GM03348 (cell line): ENCODE measurements at places on chromosomes 11 and 22.

DNA sequence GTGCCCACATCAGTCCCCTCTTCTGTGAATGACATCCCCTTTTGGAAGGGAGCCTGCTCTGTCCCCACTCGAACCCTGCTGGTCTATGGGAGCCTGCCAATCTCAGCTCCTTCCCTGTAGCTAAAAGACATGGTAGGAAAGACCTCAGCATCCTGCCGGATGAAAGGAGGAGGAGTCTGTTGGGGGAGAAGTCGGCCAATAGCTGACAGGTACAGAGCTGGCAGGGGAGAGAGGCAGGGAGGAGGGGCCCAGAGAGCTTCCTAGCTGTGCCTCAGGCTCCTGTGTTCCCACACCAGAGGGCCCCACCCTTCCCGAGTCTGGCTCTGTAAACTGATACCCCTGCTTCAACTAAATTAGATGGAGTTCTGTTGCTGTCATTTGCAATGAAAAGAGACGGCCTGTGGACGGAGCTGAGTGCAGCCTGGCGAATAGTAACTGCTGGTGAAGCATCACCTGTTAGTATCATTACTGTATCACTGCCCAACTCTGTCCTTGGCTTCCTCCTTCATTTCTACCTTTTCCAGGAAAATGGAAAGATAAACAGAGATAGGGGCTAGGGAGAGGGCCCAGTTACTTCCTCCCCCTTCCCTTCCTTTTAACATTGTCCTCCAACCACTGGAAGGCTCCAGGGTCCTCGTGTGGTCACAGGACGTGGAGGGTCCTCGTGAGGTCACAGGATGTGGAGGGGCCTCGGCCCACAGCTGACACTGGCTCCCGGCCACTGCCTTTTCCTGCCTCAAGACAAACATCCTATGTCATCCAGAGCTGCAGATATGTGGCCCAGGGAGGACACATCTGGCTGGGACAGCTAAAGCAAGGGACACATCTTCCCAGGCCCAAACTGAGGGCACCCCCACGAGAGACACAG lies 15.1 kb downstream of the FXYD6 start:
- DNase-seq: no peak

GRCh38 chr22:32048069-32048468 lies 5.0 kb downstream of the SLC5A1 start:
- no peak for DNase-seq

DNA sequence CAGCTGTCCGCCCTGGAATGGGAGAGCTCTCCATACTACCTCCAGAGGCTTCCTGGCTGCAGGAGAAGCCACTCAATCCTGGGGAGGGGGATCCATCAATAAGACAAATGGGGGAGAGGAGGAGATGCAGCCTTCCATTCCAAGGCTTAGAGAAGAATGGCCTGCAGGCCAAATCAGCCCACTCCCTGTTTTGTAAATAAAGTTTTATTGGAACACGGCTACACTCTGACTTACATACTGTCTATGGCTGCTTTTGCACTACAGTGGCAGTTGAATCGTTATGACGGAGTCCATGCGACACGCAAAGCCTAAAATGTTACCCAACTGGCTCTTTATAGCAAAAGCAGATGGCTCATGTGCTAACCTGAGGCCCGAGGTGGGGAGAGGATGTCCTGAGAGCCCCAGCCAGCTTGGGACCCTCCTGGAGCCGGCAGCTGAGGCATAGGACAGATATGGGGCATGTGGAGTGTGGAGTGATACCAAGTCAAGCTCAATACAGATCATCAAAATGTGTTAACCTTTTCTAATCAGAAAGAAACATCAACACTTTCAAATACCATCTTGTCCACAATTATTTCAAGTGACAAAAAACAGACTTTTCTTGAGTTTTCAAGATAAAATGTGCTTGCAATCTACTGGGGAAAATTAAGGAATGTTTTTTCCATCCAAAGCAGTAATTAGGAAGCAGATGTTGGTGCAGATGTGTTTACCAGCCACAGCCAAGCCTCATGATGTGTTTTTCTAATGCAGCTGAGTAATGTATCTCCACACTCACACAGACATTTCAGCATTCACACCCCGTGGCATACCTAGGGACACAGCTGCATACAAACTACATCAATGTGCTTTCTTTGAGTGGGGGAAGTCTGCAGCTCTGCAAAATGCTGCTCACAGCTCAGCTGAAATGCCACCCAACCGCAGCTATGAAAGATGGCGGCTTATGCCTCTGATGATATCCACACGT lies 181.6 kb downstream of the SHANK2 start:
- no peak for DNase-seq

- DNase-seq: no peak
Measured at GRCh38 chr11:98453378-98453777, 567.4 kb upstream of the CNTN5 start.

DNA sequence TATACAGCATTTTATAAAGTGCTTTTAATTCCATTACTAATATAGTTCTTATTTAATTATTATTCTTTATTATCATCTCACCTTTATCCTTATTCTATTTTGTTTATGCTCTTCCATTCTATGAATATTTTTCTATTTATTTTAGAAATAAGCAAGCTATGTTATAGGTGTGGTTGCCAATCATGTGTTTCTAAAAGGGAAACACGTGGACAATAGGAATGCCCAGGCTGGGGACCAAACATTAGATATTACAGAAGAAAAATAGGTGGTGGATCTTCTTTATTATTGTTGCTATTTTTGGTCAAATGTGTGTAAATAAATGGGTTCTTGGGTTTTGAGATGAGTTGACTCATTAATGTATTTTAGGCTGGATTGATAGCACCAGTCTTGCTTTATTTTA lies 438.3 kb downstream of the RAB38 start:
- DNase-seq: no peak
